WTC11 (cell line): ENCODE measurements at places on chromosomes 1 and 21.
A peak's percentile ranks its signal among the peaks of the same experiment; 100 is the strongest.

- H3K4me1 ChIP-seq, result peaks cover 41% of the 10 kb centered on the region
- no peak for DNase-seq
- H3K27ac ChIP-seq, result no peak within 1 kb of the TSS; the same call in 1 of the 2 replicates
- H3K27me3 ChIP-seq, result peaks cover 26% of the 10 kb centered on the region
- no peak within 1 kb of the TSS for H3K4me3 ChIP-seq
- H3K36me3 ChIP-seq, result no peaks in the 10 kb centered on the region; the same call in 1 of the 2 replicates
Observed at GRCh38 chr1:153540394-153541361, at the start of gene S100A5. TSS of gene S100A5 (minus strand) at chr1:153540934. CDS start at chr1:153540191, 743 bp downstream.

DNA sequence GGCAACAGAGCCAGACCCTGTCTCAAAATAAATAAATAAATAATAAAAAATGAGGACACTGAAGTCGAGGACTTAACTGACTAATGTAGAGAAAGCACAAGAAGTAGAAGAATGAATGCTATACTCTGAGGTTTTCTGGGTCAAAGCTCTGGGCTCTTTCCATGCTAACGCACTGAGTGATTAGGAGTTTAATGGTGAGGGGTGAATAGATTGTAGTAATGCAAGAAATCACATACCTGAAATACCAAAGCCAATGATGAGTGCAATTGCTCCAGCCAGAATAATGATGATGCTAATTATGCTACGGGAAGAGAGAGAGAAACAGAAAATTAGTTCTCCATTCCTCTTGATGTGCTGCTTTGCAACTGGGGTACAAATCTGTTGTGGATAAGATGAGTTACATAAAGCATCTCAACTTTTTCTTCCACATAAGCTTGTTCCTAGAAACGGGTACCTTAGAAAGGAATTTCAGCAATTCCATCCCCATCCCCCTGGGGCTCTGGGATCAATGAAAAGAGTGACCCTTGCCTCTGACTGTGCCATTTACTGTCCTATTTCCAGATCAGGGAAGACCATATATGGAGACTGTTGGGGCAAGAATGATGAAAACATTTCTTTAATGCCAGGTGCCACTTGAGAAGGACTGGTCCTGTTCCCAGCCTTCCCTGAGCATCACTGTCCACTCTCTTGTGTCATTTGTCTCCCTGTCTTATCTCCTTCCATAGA, 40.7 kb downstream of the VTCN1 start:
- no peak overlapping the region for H3K27ac ChIP-seq
- no peak overlapping the region for H3K4me3 ChIP-seq
- no peaks in the 10 kb centered on the region; the same call in 1 of the 2 replicates for H3K27me3 ChIP-seq
- H3K4me1 ChIP-seq, result peaks cover 29% of the 10 kb centered on the region

- no peak overlapping the region for H3K27ac ChIP-seq
- peaks cover 29% of the 10 kb centered on the region for H3K27me3 ChIP-seq
- peaks cover 6% of the 10 kb centered on the region for H3K4me1 ChIP-seq
- DNase-seq, result no peak
Observed at GRCh38 chr21:42012344-42012743, 2.2 kb upstream of the ZBTB21 start.

GRCh38 chr1:29415861-29416260, 179.5 kb downstream of the PTPRU start:
- no peaks in the 10 kb centered on the region; the same call in 1 of the 2 replicates for H3K27me3 ChIP-seq
- H3K4me3 ChIP-seq, result no peak overlapping the region
- no peak for DNase-seq
- no peak overlapping the region for H3K27ac ChIP-seq
- H3K4me1 ChIP-seq, result peaks cover 11% of the 10 kb centered on the region
- H3K36me3 ChIP-seq, result no peaks in the 10 kb centered on the region

DNA sequence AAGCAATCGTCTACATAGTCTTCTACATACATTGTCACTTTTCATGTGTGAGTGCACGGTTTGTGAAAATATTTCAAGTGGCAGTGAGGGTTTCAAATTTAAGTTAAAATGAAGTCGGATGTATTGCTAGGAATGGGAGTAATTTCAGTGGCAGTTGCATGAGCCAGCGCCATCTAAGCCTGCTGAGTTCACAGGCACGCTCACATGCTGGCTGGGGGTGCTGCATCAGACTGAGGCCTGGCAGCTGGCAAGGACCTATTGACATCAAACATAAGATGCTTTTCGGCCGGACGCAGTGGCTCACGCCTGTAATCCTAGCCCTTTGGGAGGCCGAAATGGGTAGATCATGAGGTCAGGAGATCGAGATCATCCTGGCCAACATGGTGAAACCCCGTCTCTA, 80.7 kb downstream of the UBE4B start:
- H3K4me1 ChIP-seq, result peaks cover 8% of the 10 kb centered on the region; the same call in 1 of the 2 replicates
- peak overlapping the region; percentile 82 for H3K27ac ChIP-seq
- H3K4me3 ChIP-seq, result no peak overlapping the region
- H3K36me3 ChIP-seq, result peaks cover 30% of the 10 kb centered on the region
- DNase-seq, result no peak

DNA sequence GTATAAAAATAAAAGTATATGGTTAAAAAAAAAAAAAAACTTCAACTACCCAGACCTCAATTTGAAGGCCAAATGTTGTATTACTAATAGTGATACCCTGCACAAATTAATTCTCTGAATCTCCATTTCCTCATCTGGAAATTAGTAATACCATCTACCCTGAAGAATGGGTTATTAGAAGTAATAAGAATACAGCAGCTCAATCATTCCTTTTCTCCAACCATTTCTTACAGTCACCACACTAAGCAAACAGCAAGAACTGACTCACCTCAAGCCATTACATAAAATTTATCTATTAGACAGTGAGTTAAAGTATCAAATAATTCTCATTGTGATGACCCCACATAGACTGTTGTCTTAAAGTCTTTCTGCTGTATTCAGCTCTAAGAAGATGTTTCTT, 39.6 kb downstream of the RERE start:
- peaks cover 17% of the 10 kb centered on the region for H3K4me1 ChIP-seq
- DNase-seq, result no peak
- no peak overlapping the region for H3K4me3 ChIP-seq
- no peak overlapping the region for H3K27ac ChIP-seq

DNA sequence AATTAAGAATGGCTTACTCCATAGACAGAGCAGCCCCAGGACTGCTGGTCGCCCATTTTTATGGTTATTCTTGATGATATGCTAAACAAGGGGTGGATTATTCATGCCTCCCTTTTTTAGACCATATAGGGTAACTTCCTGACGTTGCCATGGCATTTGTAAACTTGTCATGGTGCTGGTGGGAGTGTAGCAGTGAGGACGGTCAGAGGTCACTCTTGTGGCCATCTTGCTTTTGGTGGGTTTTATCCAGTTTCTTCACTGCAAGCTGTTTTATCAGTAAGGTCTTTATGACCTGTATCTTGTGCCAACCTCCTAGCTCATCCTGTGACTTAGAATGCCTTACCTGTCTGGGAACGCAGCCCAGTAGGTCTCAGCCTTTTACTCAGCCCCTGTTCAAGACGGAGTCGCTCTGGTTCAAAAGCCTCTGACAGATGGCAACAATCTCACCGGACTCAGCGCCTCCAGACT, 5.2 kb upstream of the AGPAT3 start:
- H3K27me3 ChIP-seq, result peaks cover 13% of the 10 kb centered on the region
- DNase-seq, result no peak
- H3K4me3 ChIP-seq, result no peak overlapping the region
- H3K36me3 ChIP-seq, result no peaks in the 10 kb centered on the region
- no peak overlapping the region for H3K27ac ChIP-seq
- H3K4me1 ChIP-seq, result peaks cover 10% of the 10 kb centered on the region

- H3K4me3 ChIP-seq, result no peak overlapping the region
- peaks cover 56% of the 10 kb centered on the region for H3K4me1 ChIP-seq
- DNase-seq, result no peak
- peaks cover 11% of the 10 kb centered on the region for H3K36me3 ChIP-seq
- H3K27ac ChIP-seq, result no peak overlapping the region
Observed at GRCh38 chr1:89589515-89589914, 43.4 kb upstream of the LRRC8C start.

DNA sequence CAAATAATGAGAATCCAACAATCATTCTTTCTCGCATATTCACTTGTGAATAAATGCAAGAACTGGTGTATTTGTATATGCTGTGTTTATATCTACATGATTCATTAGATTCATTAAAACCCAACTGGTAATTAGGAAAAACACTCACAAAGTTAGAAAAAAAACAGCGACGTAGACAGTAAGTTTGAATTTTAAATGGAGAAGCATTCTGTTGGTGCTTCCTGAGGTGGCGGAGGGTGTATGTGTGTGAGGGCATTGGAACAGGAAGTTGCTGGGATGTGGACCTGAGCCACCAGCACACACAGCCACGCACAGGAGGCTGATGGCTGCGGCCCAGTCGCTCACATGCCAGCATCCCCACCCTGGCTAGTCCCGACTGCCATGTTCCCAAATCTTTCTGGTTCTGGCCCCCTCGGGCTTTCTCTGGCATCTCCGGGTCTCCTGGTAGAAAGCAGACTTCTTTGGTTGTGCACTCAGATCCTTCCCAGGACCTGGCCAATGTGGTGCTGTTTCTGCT, 121.6 kb upstream of the IRF2BP2 start:
- no peak for DNase-seq
- H3K4me1 ChIP-seq, result peaks cover 30% of the 10 kb centered on the region
- H3K4me3 ChIP-seq, result no peak overlapping the region
- no peaks in the 10 kb centered on the region for H3K36me3 ChIP-seq

DNA sequence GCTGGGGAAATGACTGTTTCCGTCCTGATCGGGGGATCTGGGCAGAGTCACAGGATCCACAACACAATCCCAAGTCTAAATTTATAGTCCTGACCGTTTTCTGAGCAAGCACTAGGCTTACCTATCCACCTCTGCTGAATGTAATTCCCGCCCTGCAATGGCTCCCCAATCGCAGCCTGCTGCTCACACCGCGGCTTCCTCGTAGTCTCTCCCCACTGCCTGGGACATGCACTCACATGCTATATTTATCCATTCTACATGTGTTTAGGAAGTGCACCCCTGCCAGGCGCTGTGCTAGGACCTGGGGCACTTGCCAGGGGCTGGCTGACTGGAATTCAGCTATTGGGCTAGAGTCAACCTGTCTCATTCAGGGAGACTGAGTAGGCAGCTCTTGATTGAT, 246.6 kb upstream of the CSF3R start:
- no peak overlapping the region for H3K27ac ChIP-seq
- no peak overlapping the region for H3K4me3 ChIP-seq
- H3K36me3 ChIP-seq, result no peaks in the 10 kb centered on the region
- peaks cover 22% of the 10 kb centered on the region for H3K4me1 ChIP-seq
- H3K27me3 ChIP-seq, result peaks cover 3% of the 10 kb centered on the region
- DNase-seq, result no peak

DNA sequence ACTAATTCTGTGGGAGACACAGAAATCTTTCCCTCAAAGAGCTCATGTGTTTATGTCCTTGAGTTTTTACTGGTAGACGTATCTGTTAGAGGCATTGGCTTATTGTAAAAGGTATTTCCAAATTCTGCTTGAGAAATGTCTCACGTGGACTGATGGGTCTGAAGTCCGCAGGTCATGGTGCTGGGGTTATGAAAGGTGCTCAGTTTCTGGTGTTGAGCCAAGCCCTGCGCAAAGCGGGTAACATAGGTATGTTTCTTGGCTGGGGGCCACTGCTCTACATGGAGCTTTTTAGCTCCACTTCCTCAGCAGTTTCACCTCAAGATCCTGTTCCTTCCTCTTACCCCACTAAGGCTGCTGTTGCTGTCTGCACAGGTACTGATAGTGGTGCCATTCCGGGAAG, 10.8 kb downstream of the UTP25 start:
- peaks cover 81% of the 10 kb centered on the region for H3K36me3 ChIP-seq
- no peak overlapping the region for H3K4me3 ChIP-seq
- H3K27ac ChIP-seq, result no peak overlapping the region
- no peaks in the 10 kb centered on the region for H3K27me3 ChIP-seq

GRCh38 chr1:167703557-167703956, 18.2 kb upstream of the MPZL1 start:
- no peaks in the 10 kb centered on the region for H3K36me3 ChIP-seq
- no peak overlapping the region for H3K27ac ChIP-seq
- H3K27me3 ChIP-seq, result no peaks in the 10 kb centered on the region; the same call in none of the 2 replicates
- no peak for DNase-seq
- H3K4me1 ChIP-seq, result peaks cover 37% of the 10 kb centered on the region
- H3K4me3 ChIP-seq, result no peak overlapping the region

- H3K4me1 ChIP-seq, result peaks cover 20% of the 10 kb centered on the region
- H3K4me3 ChIP-seq, result no peak overlapping the region
- H3K27ac ChIP-seq, result no peak overlapping the region
- H3K27me3 ChIP-seq, result no peaks in the 10 kb centered on the region; the same call in 1 of the 2 replicates
- H3K36me3 ChIP-seq, result peaks cover 23% of the 10 kb centered on the region
Observed at GRCh38 chr1:9721606-9722377, 70.3 kb downstream of the PIK3CD start.

- DNase-seq, result no peak
- no peaks in the 10 kb centered on the region for H3K4me1 ChIP-seq
- H3K27me3 ChIP-seq, result peaks cover 17% of the 10 kb centered on the region
- H3K36me3 ChIP-seq, result peaks cover 4% of the 10 kb centered on the region; the same call in 1 of the 2 replicates
- no peak overlapping the region for H3K27ac ChIP-seq
Observed at GRCh38 chr21:42614811-42615351, 38.5 kb upstream of the PDE9A start.

GRCh38 chr1:48070396-48070750, 73.2 kb upstream of the TRABD2B start:
- H3K36me3 ChIP-seq, result no peaks in the 10 kb centered on the region
- no peak overlapping the region for H3K4me3 ChIP-seq
- no peak overlapping the region for H3K27ac ChIP-seq
- H3K4me1 ChIP-seq, result peaks cover 2% of the 10 kb centered on the region; the same call in 1 of the 2 replicates
- no peak for DNase-seq

- no peaks in the 10 kb centered on the region for H3K36me3 ChIP-seq
- DNase-seq, result no peak
- peaks cover 25% of the 10 kb centered on the region for H3K4me1 ChIP-seq
- no peaks in the 10 kb centered on the region for H3K27me3 ChIP-seq
Observed at GRCh38 chr1:228903434-228904071, 168.3 kb downstream of the RHOU start.

DNA sequence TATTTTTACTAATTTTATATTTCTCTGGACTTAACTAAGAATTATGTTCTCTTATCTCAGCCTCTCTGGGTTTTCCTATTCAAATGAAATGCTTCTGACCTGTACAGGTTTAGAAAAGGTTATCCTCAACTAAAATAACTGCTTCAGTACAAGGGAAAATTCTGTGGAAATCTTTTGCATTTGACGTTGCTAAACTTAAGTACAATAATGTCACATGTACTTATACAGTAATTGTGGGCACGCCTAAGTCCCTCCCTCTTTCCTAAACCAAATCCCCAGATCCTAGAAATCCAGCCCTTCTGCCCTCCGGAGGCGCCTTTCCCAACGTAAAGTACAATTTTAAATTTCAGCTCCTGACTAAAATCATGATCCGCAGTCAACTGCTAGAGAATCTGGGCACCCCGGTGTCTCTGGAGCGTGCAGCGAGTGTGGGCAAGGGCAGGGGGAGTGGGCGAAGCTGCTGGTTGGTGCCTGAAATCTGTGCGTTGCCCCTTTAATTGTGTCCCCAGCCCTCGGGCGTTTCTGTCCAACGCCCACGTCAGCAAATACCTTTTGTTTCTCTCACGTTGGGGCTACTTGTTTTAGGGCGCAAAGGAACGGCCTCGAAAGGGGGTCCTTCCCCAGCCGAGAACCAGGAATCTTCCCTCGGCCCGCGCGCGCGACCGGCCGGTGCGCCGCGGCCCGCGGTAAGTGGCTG, at the start of gene ZBTB8A:
Gene ZBTB8A, plus strand, starts transcription at position 541 of the 697 bp plus-strand sequence. CDS start 53,505 bp downstream, outside the sequence.
- peak within 1 kb of the TSS; percentile 85 for H3K4me3 ChIP-seq
- no peaks in the 10 kb centered on the region for H3K36me3 ChIP-seq
- peaks cover 23% of the 10 kb centered on the region for H3K27me3 ChIP-seq
- peak within 1 kb of the TSS; percentile 85 for H3K27ac ChIP-seq

GRCh38 chr1:108686614-108687313, 5.3 kb upstream of the PRPF38B start:
- H3K4me1 ChIP-seq, result peaks cover 25% of the 10 kb centered on the region
- H3K27me3 ChIP-seq, result no peaks in the 10 kb centered on the region
- no peak for DNase-seq
- no peak overlapping the region for H3K27ac ChIP-seq
- H3K36me3 ChIP-seq, result no peaks in the 10 kb centered on the region

GRCh38 chr1:39131940-39132339, 72.6 kb upstream of the MACF1 start:
- H3K27me3 ChIP-seq, result no peaks in the 10 kb centered on the region
- peaks cover 2% of the 10 kb centered on the region; the same call in 1 of the 2 replicates for H3K36me3 ChIP-seq
- peaks cover 70% of the 10 kb centered on the region for H3K4me1 ChIP-seq
- H3K4me3 ChIP-seq, result peak overlapping the region; percentile 34
- no peak for DNase-seq
- peak overlapping the region; percentile 98 for H3K27ac ChIP-seq
